Posterior vena cava (tissue), 2 donors: ENCODE measurements at places on chromosomes 6 and 20. TPM values are rescaled to one million over a fixed set of nuclear protein-coding genes. Genes with fewer than 3 reads are reported as not detected.

COQ3 gene
- 5.5 TPM for total RNA-seq

DNA sequence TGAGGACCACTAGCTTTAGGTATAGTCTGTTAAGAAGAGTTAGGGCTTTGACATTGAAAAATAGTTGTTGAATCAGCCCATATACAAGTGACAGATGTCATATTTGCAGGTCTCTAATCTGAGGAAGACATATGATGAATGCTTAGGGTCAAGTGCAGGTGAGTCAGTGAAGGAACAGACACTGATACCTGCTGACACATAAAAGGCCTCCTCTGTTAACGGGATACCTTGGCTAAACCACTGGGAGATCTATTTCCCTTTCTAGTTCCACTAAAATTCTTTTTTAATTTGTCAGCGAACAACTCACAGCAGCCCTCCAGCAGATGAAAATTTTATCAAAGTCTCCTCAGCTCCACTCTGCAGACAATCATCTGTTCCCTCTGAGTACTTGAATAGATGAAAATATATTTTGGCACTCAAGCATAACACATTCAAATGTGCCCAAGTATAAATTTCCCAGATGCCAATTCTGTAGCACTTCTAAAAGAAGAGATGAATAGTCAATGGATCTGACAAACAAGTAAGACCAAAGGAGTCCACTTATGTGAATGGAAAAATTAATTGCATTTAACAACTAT is 154.0 kb downstream of the KIF16B start:
- no peak for DNase-seq

BMP5 gene
- 0.10 TPM for total RNA-seq

GRCh38 chr6:7087066-7087465 is 20.7 kb upstream of the RREB1 start:
- no peak for DNase-seq

CFB gene
- 83.3 TPM for total RNA-seq

NMBR gene
- total RNA-seq, result not detected

DNA sequence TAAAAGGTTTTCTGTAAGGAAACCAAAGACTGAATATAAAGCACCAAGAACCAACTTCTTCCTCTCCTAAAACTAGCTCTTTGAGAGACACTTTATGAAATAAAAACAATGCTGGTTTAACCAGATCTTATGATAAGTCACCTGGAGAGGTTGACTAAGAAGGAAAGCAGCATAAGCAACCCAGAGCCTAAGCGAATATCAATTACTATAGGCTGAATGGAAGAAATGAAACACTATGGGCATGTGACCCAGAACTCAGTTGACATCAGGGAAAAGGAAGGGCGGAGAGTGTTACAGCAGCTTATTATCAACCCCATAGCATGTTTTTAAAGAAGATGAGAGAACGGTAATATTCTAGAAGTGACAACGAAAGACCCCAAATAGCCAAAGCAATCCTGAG is 94.1 kb upstream of the STMND1 start:
- DNase-seq, result no peak

- DNase-seq, result no peak
Measured at GRCh38 chr6:84278321-84278998, 51.0 kb upstream of the CEP162 start.

DNA sequence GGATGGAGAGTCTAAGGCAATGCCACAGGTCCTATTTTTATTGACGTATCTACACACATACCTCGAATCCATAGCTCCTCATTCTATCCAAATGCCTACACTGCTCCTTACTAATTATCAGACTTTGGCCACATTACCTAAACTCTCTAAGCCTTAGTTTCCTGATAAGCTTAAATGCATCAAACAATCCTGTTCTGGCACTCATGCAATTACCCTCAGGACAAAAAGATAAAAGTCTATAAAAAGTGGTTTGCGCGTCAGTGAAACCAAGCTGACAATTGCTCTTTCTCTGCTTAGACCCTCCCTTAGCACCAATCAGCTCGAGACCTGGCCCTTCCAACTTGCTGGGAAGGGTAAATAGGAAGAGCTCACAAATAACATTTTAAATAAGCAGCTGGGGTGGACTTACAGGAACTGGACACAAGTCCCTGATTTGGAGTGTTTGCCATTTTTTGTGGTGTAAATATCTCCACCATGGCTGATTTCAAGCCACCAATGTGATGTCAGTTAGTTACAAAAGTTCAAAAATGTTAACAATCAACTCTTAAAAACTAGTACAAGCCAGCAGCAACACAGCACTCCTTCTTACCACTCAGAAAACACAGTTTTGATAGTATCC is 7.2 kb upstream of the PLEKHG1 start:
- no peak for DNase-seq

GRCh38 chr20:16054985-16055384 is 518.3 kb downstream of the KIF16B start:
- no peak for DNase-seq

- no peak for DNase-seq
Measured at GRCh38 chr6:116375262-116375661, 4.5 kb downstream of the DSE start.

GRCh38 chr6:31114970-31115849 is 610 bp downstream of the PSORS1C1 start:
- peak; percentile 29 for DNase-seq

ZNF391 gene
- total RNA-seq, result 3.3 TPM

DNA sequence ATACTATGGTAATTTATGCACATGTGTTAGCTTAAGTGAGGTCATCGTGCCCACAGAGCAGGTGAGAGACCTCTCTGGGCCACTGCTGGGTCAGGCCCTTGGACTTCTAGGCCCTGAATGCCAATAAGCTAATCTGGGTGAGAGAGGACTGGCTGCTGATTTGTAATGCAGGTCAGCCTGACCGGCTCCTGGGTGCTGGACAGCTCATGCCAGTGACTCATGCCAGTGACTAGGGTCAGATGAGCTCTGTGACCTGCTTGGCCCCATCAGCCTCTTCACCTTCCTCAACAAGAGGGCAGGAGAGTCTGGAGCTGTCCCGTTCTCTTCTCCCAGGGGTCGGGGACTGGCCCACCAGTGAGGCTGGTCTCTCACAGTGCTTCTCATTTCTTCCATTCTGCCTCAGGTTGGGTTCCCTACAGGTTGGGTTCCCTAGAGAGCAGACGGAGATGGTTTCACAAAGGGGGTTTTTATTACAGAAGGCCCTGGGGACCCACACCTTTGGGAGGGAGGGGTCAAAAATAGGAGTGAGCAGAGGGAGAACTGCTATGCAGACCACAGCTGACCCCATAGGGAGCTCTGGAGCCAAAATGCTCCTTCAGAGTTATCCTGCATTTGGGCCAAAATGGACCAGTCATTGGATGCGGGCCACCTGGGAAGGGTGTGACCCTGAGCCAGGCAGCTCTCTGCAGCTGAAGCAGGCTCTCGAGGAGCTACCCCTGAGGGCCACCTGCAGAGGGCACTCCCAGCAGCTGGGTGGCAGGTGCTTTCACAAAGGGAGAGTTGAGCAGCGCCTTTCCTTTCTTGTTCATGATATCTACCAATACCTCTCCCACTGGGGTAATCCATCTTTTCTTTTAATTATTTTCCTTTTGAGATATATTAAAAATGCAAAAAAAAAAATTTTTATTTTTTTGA is 2.2 kb upstream of the OXT start:
- peak; percentile 61 for DNase-seq

DNA sequence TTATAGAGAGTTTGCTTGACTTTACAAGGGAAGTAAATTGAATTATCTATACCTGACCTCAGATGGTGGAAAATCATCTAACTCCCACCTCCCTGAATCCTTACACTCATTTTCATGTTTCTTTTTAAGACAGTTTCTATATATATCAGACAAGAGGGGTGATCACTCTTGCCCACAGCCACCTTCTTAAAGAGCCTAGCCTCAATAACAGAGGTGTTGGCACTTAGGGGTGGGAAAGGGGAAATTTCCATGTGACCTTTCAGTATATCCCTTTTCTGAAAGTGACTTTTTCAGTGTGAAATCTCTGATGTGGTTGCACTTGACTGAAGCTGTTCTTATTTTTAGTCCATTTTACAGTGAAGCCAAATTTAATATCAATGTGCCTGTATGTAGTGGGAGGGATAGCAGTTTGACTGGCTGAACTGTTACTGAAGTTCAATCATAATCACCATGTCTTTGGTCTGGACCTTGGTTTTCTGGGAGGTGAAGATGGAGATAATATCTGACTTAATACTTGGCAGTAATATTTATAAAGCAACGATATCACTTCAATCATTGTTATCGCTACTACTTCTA is 141.3 kb downstream of the MAP3K7 start:
- no peak for DNase-seq

PARD6B gene
- total RNA-seq, result 1.4 TPM

- DNase-seq, result no peak
Measured at GRCh38 chr20:47664068-47664437, 121.2 kb downstream of the SULF2 start.

GRCh38 chr20:33964441-33964840 is 29.3 kb upstream of the RALY start:
- DNase-seq, result no peak

DNA sequence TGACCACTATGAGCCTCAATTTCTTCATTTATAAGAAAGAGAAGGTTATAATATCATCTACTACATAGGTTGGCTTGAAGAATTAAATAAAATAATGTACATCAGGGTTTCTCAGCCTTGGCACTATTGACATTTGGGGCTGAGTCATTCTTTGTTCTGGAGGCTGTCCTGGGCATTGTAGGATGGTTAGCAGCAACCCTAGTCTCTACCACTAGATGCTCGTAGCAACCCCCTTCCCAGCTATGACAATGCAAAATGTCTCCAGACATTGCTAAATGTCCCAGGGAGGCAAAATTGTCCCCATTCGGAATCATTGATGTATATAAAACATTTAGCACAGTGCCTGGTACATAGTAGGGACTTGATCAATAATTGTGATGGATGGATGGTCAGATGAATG is 152.1 kb downstream of the KHDC1L start:
- no peak for DNase-seq

DNA sequence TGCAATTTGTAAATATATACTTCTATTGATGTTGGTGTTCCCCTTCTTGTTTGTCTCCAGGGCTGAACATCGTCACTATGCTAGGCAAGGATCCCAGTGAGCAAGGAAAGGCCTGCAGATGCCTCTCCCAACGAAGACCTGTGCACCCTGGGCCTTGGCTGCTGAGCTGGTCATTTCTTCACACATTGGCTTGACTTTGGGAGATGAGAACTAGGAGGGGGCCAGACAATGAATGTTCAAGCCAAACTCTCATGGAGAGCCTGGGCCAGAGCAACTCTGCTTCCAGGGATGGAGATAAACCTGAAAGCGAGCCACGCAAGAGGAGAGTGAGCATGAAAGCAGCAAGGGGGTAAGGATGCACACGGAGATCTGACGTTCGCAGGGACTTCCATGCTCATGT is 104.0 kb downstream of the CLIC5 start:
- no peak for DNase-seq

PSORS1C1 gene
- total RNA-seq, result 2.1 TPM

ANGPT4 gene
- total RNA-seq, result 1.1 TPM

- DNase-seq, result no peak
Measured at GRCh38 chr6:95017922-95018321, 559.4 kb upstream of the MANEA start.

GRCh38 chr20:33224399-33224798 is 7.2 kb downstream of the BPIFA3 start:
- DNase-seq, result no peak

POPDC3 gene
- total RNA-seq, result not detected

DNA sequence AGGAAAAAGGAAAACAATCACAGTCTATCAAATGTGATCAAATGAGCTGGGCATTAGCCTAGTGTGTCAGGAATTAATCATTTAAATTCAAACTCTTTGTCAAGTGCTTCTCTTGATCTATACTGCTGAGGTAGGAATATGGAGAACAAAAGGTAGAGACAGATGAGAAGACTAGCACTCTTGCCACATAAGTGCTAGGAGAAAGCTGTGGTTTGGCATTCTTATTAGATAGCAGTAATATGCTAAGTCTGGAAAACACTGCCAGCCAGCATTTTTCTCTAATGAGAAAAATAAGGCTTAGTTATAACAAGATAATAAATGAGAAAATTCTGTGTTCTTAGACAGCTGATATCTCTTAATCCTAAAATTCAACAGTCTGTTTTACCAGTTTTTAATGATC is 38.9 kb downstream of the ORC3 start:
- no peak for DNase-seq

DNA sequence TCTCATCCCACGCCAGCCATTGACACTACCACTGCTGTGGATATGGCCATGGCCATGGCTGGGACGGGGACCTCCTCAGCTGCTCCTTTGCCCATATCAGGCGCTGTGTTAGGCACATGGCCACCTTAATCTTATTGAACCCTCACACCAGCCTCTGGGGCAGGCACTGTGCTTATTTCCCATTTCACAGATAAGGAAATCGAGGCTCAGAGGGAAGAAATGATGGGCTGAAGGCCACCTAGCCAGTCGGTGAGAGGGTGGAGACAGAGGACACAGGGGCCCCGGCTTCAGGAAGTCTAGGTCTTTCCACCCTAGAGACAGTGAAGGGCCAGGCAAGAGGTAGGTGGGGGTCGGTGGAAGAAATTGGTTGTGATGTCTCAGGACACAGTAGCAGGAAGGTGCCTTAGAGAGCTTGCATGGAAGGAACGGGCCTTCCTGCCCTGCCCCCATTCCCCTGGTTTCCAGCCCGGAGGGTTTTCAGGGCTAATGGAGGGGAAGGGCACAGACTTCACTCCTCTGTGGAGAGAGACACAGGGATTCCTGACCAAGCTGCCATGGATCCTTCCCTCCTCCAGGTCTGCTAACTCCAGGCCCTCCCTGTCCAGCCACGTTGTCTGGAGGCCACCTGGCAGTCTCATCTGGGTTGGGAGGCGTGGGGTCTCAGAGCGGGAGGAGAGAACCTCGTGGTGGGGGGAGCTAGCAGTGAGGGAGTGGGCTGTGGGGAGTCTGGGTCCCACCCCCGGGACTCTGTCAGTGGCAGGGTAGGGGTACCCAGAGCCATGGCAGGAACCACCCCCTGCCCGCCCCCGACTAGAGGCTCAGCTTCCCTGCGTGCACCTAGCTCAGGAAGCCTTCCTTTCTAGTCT is 120.4 kb downstream of the VEGFA start:
- no peak for DNase-seq

SLC22A7 gene
- total RNA-seq, result not detected

POLR1H gene
- total RNA-seq, result 17.0 TPM

GRCh38 chr6:151057061-151057460 is 182.7 kb upstream of the AKAP12 start:
- DNase-seq, result no peak

DNA sequence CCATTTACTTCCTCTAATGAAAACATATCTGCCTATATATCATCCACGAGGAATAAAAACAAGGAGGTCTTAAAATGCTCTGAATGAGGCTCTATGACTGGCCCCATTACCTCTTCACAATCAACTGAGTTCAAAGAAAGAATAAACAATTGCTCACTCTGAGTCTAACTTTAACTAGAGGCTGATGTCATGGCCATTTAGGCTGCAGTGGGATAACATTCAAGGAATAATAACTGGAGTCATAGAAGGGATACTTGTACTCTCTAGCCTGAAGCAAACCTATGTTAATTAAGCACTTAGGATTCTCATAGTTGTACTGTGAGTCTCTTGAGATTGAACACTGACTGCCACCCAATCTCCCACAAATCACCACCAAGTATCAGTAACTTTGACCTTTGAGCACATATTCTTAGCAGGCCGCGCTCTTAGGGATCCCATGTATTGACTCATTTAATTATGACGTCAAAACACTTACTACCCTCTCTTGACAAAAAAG is 70.2 kb downstream of the PERP start:
- no peak for DNase-seq

- no peak for DNase-seq
Measured at GRCh38 chr6:67642582-67642981, 992.5 kb upstream of the ADGRB3 start.
